GM13976 (cell line): ENCODE measurements at places on chromosomes 6 and 20.

DNA sequence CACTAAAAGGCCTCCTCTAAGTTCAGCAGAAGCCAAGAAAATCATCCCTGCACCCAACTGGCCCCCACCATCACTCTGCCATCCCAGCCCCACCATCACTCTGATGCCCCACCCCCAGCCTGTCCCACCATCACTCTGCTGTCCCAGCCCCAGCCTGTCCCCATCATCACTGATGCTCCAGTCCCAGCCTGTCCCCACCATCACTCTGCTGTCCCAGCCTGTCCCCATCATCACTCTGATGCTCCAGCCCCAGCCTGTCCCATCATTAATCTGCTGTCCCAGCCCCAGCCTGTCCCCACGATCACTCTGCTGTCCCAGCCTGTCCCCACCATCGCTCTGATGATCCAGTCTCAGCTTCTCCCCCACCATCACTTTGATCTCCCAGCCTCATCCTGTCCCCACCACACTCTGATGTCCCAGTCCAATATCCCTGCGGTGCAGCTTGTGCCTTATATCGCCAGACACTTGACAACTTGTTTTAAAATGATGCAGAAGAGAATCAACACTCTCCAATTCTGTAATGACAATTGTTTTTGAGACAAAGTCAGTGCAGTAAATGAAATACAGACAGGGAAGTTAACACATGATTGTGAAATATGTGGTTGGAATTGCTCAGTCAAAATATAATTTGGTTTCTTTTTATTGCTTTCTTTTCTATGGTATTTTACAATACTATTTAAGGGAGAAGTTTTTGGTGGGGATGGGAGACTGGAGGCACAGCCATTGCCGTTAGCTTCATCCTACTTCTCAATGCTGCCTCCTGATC, 100.8 kb downstream of the TNFAIP3 start:
- DNase-seq, result no peak

- no peak for DNase-seq
Measured at GRCh38 chr20:25238319-25239037, 9.4 kb upstream of the PYGB start.

DNA sequence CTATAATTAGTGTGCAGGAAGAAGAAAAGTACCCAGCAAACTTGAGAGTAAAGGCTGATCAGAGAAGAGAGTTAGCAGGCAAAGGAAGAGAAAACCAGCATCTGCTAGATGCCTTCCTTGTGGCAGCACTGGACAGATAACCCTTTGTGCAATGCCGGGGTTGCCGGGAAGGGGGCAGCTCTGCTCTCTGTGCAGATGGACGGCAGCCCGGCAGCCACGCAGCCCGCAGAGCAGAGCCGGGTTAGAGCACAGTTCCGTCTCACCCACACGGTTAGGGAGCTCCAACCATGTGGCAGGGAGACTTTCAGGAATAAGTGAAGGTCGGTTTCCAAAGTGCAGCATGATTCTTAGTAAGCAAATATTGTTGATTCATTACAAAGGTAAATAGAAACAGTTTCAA, 80.0 kb upstream of the RPS6KA2 start:
- peak; percentile 56 for DNase-seq

- DNase-seq, result no peak
Measured at GRCh38 chr6:109377717-109378116, 4.5 kb downstream of the CD164 start.

- DNase-seq, result no peak
Measured at GRCh38 chr6:14085176-14085787, 32.3 kb upstream of the CD83 start.

DNA sequence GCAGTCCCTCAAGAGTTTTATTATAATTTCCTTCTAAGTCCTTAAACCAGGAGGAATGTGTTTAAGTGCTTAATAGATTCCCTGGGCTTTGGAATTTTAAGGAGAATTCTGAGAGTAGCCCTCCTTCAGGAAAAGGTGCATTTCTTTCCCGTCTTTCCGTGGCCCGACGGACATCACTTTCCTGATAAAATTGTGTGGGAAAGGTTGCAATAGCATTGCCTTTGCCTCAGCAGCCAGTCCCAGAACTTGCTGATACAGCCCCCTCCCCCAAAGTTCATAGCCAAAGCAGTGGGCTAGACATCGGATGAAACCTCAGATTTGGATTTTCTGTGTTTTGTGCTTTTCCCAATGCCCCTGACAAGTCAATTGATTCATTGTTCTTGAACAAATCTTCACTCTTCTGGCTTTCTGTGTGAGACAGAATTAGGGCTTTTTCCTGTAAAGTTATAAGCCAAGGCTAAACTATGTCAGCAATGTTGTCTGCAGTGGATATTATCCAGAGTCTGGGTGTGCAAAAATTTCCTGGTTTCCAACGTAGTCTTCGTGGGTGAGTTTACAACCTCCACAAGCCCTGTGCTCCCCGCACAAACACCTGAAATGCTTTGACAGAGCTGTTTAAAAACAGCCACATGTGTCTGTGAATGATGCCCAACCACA, 1.1 kb upstream of the SMOC2 start:
- no peak for DNase-seq

- DNase-seq, result no peak
Measured at GRCh38 chr6:37316071-37316470, 37.7 kb upstream of the RNF8 start.

DNA sequence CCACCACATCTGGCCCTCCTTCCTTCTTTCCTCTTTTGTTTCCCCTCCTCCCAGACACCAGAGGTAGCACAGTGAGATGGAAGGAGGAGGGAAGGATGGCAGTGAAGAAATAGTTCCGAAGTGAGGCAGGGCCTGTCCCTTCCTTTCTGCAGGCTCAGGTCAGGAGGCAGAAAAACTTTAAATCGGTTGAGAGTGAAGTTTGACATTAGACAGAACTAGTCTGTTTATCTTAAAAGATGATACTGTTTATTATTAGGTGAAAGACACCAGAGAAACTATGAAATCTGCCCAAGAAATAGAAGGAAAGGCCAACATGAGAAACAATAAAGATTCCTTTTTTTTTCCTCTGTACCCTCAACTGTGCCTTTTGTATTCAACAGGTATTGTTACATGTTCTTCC, 670.3 kb downstream of the UTRN start:
- DNase-seq, result no peak

DNA sequence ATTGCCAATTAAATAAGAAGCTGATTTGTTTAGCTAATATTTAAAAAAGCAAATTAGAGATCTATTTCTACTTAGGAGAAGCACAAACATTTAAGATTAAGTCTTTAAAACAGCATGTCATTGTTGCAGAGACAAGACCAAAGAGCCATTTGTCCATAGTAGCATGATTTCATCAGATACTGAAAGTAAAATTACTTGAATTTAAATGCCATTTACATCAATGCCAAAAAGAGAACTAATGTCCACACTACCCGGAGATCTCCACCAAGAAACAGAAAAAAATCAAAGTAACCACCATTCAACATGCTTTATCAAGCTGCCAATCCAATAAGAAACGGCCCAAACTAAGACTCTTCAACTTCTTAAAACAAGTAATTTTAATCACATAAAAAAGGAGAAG, 15.7 kb downstream of the AURKA start:
- no peak for DNase-seq

DNA sequence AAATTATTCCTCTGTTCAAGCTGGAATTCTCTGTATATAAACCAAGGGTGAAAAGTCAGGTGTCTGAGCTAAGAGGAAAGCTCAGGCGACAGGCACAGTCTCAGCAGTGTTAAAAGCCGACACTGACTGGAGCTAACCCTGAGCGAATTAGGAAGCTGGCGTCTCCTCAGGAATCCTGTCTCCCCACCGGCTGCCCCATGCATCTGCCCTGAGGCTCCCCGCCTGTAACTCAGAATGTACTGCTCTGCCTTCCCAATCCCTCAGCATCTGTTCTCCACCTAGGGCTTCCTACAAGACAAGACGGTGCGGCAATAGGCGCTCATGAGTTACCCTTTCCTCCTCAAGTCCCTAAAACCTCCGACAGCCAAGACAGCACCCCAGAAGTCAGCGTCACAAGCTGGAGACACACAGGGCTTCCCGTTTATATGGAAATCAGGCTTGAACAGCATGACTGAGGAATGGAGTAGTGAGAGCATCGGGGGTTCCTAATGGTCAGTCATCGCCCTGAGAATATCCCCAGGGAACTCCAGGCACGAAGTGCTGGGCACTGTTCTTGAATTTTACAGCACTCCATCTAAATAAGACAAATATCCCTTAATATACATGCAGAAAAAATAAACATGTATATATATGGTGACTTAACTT, 33.5 kb downstream of the WDR27 start:
- no peak for DNase-seq

- DNase-seq, result no peak
Measured at GRCh38 chr6:4256969-4257368, 121.6 kb upstream of the ECI2 start.

- DNase-seq, result no peak
Measured at GRCh38 chr6:156980515-156980914, 203.3 kb downstream of the ARID1B start.

GRCh38 chr6:164991573-164991972, 317.8 kb downstream of the C6orf118 start:
- no peak for DNase-seq

DNA sequence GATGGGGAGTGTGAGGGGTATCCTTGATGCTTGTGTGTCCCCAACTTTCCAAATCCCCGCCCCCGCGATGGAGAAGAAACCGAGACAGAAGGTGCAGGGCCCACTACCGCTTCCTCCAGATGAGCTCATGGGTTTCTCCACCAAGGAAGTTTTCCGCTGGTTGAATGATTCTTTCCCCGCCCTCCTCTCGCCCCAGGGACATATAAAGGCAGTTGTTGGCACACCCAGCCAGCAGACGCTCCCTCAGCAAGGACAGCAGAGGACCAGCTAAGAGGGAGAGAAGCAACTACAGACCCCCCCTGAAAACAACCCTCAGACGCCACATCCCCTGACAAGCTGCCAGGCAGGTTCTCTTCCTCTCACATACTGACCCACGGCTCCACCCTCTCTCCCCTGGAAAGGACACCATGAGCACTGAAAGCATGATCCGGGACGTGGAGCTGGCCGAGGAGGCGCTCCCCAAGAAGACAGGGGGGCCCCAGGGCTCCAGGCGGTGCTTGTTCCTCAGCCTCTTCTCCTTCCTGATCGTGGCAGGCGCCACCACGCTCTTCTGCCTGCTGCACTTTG, at the start of gene TNF:
Gene TNF (plus strand): TSS at position 231 of the 567 bp plus-strand sequence. CDS start 177 bp downstream, at position 408.
- DNase-seq, result peak; percentile 83

GRCh38 chr20:63194797-63195173, 21.1 kb downstream of the YTHDF1 start:
- DNase-seq, result no peak

DNA sequence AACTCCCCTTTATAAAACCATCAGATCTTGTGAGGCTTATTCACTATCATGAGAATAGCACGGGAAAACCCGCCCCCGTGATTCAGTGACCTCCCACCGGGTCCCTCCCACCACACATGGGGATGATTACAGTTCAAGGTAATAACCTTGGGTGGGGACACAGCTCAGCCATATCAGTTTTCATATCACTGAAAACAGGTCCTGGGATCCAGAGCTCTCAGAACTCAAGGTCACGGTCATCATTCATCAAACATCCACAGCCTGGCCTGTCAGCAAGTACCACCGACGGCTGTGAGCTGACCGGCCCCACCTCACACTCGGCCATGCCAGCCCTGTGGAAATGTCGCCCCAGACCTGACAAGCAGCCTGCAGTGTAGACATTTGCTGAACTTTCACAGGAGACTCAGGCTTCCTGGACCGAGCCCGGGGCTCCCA, 14.1 kb upstream of the FRMD1 start:
- DNase-seq, result no peak

- no peak for DNase-seq
Measured at GRCh38 chr6:10962673-10963072, 75.8 kb downstream of the SYCP2L start.

- DNase-seq, result no peak
Measured at GRCh38 chr6:136823128-136823660, 802 bp downstream of the PEX7 start.

DNA sequence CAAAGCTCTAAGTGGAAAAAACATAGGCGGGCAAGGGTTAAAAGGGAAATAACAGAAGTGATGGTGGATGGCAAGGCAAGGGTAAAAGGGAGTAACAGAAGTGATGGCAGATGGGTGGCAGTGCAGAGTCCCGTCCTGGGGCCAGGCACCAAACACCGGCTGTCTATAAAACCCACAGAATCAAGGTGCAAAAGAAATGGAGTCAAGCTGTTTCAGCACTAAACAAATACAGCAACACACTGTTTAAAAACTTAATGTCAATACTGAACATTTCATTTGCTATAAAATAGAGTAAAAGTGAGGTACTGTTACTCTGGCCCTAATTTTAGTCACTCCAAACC, 87.6 kb downstream of the MAN1A1 start:
- no peak for DNase-seq

- DNase-seq, result no peak
Measured at GRCh38 chr6:45044510-45045252, 283.4 kb upstream of the RUNX2 start.

DNA sequence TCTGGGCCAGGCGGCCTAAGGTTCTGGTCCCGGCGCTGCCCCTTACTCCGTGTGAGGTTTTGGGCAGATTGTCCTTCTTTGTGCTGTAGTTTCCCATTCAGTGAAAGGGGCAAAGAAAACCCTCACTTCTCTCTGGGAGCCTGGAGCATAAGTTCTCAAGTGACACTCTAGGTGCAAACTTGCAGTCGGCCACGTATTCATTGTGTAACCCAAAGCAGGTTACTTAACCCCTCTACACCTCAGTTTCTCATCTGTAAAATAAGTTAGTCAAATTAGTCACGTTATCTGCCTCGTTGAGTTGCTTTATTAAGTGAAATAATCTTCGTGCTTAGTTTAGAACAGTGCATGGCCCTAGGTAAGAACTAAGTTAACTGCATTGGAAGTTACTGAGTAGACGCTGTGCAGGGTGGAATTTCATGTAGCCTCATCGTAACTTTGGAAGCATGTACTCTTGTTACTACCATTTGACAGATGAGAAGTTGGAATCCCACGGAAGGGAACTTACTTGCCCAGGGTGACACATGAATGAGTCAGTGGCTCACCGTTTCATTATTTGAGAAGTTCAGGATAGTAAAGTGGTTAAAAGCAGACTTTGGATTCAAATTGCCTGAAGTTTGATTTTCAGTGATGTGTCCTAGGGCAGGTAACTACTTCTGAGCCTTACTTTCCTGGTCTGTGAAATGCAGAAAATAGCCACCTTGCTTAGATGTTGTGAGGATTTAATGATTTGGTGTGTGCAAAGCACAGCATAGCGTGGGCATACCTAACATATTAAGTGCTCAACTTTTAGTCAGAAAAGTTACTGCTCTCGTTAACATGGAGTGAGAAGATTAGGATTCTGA, 556 bp upstream of the MROH8 start:
- no peak for DNase-seq

- DNase-seq, result no peak
Measured at GRCh38 chr20:5657876-5658200, 92.4 kb upstream of the SHLD1 start.

DNA sequence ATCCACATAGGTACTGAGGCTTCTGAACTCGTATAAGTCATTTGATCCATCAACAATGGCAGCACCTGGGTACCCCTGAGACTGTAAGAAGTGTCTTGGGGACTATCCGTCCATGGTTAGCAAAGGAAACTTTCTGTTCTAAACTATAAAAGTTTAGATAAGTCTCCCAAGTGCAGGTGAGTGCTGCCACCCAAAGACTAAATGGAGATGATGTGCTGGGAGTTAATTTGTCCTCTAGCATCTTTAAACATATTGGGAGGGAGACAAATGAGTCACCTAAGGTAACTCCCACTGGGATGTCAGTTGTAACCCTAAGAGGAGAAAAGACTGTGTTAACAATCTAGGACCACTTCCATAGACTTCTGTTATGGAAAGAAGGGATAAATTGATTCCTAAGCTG, 6.2 kb downstream of the BEND6 start:
- DNase-seq, result no peak

GRCh38 chr6:108621117-108621516, 60.4 kb downstream of the FOXO3 start:
- no peak for DNase-seq
